WTC11 (cell line): ENCODE measurements at places on chromosomes 7 and 10. TPM values are rescaled to one million over a fixed set of nuclear protein-coding genes. Genes with fewer than 3 reads are reported as not detected.

The CALML5 gene
- 0.23 TPM in 1 of 3 replicates, not detected in the others for total RNA-seq

DNA sequence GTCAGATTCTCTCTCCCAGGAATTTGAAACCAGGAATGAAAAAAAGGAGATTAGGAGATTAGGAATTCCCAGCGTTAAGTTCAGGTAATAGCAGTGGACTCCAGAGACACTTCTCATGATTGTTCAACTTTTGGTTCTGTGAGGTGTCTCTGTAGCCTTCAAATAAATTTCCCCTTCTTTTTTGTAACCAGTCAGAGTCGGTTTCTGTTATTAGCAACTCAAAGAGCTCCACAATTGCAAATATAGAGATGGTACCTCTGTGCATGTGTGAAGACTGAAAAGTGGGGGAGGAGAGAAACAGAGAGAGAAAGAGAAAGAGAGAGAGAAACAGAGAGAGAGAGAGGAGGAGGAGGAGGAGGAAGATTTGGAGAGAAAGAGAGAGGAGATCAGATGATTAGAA is 112.8 kb upstream of the STEAP1B start:
- H3K27ac ChIP-seq: no peak overlapping the region
- no peak overlapping the region for H3K4me3 ChIP-seq
- H3K4me1 ChIP-seq: peaks cover 13% of the 10 kb centered on the region
- no peaks in the 10 kb centered on the region; the same call in 1 of the 2 replicates for H3K27me3 ChIP-seq
- peaks cover 13% of the 10 kb centered on the region for H3K36me3 ChIP-seq
- no peak for DNase-seq

DNA sequence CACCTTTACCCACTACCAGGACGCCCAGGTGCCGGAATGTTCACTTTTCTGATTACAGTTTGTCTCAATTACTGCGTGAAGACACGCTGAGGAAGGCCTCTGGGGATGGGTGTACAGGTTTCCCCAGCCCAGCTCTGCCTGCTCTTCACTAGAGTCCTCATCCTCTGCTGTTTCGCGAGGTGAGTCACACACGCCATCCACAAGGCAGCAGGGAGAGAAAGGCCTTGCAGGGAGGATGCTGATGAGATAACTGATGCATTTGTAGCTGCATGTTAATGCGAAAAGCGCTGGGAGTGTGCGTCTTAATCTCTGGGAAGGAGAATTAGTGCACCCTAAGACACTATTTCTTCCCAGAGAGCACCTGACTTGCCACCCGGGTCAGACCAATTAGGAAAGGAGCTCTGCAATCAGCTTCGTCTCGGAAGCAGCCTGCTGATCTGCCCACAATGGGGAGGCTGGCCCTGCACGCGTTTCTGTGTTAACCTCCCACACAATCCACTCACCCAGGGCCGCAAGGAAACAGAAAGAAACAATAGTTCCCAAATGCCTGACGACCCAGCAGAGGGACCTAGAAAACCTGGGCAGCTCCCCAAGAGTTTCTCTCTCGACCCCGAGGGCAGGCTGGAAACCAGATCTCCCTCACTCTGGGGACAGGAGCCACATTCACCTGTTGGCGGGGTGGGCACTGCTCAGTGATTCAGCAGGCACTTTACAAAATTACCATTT is 578.7 kb downstream of the GLRX3 start:
- no peaks in the 10 kb centered on the region for H3K4me1 ChIP-seq
- no peak overlapping the region for H3K4me3 ChIP-seq
- H3K27ac ChIP-seq: no peak overlapping the region
- peaks cover 11% of the 10 kb centered on the region for H3K27me3 ChIP-seq

- H3K4me1 ChIP-seq: peaks cover 17% of the 10 kb centered on the region
- H3K36me3 ChIP-seq: no peaks in the 10 kb centered on the region
- no peak overlapping the region for H3K27ac ChIP-seq
Observed at GRCh38 chr10:29763396-29763795, 128.6 kb upstream of the SVIL start.

GRCh38 chr7:101536232-101536631 is 92.9 kb downstream of the MYL10 start:
- no peak for DNase-seq
- no peaks in the 10 kb centered on the region for H3K4me1 ChIP-seq
- H3K36me3 ChIP-seq: no peaks in the 10 kb centered on the region
- no peak overlapping the region for H3K4me3 ChIP-seq
- no peaks in the 10 kb centered on the region for H3K27me3 ChIP-seq

GRCh38 chr10:70879207-70879606 is 9.2 kb downstream of the PCBD1 start:
- peaks cover 15% of the 10 kb centered on the region for H3K4me1 ChIP-seq
- peak overlapping the region; percentile 44 for H3K27ac ChIP-seq
- peaks cover 45% of the 10 kb centered on the region for H3K36me3 ChIP-seq
- no peak overlapping the region for H3K4me3 ChIP-seq
